ENCODE measurements at places on chromosomes 7 and 10.

- ATAC-seq, result no peak
These were observed 576.9 kb upstream of the GHITM start for GRCh38 chr10:83562381-83562780.

DNA sequence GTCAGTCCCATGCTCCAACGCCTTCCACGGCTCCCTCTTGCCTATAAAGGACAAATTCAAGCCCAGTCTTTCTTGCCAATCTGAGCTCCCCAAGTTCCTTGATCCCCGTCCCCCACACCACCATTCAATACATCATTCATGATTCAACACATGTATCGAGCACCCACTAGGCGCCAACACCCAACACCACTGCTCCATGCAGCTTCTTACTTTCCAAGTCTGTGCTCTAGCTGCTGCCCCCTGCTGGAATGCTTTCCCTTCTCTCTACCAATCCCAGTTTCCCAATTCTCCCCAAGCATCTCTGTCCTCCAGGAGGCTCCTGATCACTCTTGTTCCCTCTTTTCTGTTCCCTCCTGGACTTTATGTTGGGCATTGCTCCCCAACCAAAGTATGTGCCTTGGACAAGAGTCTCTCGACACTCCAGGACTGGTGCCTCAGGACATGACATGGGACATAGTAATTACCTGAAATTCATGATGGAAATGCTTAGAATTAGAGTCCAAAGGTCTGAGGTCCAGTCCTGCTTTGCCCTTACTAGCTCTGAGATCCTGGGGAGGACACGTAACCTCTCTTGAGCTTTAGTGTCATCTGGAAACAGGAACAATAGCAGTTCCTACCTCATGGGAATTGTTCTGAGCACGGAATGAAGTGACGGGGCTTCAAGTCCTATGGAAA is 172.7 kb downstream of the NEURL1 start:
- ATAC-seq, result no peak

GRCh38 chr7:101172005-101172853 is 6.9 kb upstream of the VGF start:
- ATAC-seq, result peak; percentile 36

GRCh38 chr10:24887855-24888231 is 64.6 kb downstream of the PRTFDC1 start:
- no peak for ATAC-seq

- ATAC-seq, result no peak
These were observed 42.4 kb downstream of the COL17A1 start for GRCh38 chr10:104043185-104043830.
